Stimulated activated CD4-positive, alpha-beta T cell treated with anti-CD3 and anti-CD28 coated beads, Interleukin-15, amount 100 ng/mL, for 1 hour (primary cell): ENCODE measurements at places on chromosomes 11 and 22.

- no peak for DNase-seq
Measured at GRCh38 chr11:63705526-63705925, 24.2 kb downstream of the RTN3 start.

DNA sequence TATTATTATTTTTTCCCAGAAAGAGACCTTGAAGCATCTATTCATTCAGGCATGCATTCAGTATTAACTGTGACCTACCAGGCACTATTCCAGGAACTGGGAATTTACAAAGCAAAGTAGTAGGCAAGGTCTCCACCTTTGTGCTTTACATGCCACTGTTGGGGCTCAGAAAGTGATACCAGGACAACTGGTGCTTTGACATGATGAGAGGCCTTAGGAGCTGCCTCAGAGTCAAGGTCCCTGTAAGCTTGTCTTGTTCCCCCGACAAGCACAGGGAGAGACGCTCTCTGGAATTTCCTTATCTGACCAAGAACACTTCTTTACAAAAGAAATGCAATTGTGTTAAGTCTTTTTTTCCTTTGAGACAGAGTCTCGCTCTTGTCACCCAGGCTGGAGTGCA lies 2.3 kb upstream of the HMOX1 start:
- DNase-seq, result no peak

- no peak for DNase-seq
Measured at GRCh38 chr11:13358596-13359270, 81.1 kb downstream of the BMAL1 start.

DNA sequence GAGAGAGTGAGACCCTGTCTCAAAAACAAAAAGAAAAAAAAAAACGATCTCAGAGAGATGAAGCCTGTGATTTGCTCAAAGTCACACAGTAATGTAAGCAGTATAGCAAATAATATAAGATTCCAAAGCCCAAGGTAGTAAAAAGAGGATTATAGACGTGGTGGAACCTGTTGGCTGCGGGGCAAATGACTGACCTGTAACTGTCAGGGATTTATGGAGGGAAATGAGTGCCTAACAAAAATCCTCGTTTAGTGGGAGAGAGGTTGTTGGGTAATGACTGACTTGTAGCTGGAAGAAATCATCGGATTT lies 723 bp upstream of the CLP1 start:
- no peak for DNase-seq

GRCh38 chr11:12809864-12810567 lies 135.8 kb downstream of the TEAD1 start:
- no peak for DNase-seq

- no peak for DNase-seq
Measured at GRCh38 chr11:98455500-98456307, 565.0 kb upstream of the CNTN5 start.

DNA sequence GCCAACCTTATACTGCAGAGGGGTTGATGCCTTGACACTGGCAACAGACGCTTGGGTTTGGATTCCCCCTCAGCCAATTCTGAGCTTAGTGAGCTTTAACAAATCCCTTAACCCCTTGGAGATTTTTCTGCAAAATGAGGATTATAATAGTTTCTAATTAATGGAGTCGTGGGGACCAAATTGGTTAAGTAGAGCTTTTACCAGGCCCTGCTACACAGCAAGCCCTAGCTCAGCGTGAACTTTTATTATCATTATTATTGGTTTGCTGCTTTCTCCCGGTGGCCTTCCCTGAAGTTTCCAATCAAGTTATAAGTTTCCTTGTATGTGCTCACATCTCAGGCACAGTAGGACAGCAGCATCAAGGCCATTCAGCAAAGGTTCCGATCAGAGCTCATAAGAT lies 156.6 kb upstream of the GUCY1A2 start:
- DNase-seq, result no peak
